ENCODE measurements at places on chromosomes 1 and 21. TPM values are rescaled to one million over a fixed set of nuclear protein-coding genes. Genes with fewer than 3 reads are reported as not detected.

Gene RHCE
- total RNA-seq, result 0.65 TPM

Gene NR5A2
- total RNA-seq, result 0.23 TPM

Gene LPAR3
- 1.4 TPM for total RNA-seq

Gene TMCC2
- total RNA-seq, result 4.8 TPM

Gene FBLIM1
- 59.7 TPM for total RNA-seq

Gene WNT3A
- total RNA-seq, result not detected

Gene DNASE2B
- not detected for total RNA-seq

Gene SPATA17
- 1.7 TPM for total RNA-seq

Gene ARHGAP29
- 54.9 TPM for total RNA-seq

Gene KPRP
- total RNA-seq, result not detected

Gene C1orf141
- total RNA-seq, result not detected

Gene DNM3
- total RNA-seq, result 4.3 TPM

Gene C1orf116
- 0.11 TPM for total RNA-seq

Gene ACTL8
- total RNA-seq, result 0.46 TPM

Gene RUNX3
- 5.6 TPM for total RNA-seq
